ENCODE measurements at places on chromosomes 2 and 18.

DNA sequence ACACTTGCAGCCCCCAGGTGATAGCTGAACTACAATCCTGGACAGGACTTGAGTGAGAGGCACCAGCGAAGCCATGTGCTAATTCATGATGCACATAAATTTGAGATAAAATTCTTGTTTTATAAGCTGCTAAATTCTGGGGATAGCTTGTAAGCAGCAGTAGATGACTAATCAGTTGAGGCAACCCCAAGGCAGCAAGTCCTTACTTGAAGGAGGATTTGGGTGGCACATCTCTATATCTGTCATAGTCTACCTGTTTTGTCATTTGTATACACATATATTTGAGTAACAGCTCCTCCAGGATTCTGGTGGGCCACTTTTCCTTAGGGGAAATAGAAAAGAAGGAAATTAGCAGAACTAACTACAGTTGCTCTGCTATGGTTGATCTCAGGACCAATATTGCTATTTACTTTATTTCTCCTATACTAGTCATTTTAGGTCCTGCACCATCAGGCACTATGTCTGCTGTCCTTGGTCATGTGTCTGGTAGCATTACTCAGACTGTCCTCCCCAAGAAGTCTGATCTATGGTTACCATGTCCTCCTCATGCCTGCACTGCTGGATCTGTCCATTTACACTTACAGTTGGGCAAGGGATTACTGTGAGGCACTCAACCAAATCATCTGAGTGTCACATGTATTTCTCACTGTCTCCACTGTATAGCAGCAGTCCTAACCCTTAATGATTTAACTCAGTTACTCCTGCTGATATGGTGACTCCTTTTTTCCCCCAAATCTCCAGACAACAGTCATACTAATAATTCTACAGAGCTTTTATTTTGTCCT lies 436.0 kb upstream of the CWC22 start:
- peak; percentile 39 for DNase-seq

DNA sequence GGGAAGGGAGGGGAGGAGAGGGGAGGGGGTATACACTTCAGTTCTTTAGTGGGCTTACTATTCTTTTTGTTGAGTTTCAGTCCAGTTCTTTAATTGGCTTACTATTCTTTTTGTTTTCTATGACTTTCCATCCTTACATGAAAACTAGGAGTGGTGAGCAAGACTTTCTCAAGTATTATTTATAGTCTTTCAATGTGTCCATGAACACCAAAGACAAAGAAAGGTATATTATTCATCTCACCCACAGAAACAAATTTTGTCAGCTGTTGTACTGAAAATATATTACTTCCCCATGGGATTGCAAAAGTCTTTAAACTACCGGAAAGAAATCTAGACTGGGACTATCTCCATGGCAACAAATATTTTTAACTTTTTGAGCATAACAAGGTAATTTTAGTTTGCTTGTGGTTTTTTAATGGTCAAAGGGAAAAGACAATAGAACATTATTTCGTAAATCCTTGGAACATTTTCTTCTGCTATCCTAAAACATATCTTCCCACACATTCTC lies 17.6 kb downstream of the ADAM17 start:
- peak; percentile 48 for DNase-seq

DNA sequence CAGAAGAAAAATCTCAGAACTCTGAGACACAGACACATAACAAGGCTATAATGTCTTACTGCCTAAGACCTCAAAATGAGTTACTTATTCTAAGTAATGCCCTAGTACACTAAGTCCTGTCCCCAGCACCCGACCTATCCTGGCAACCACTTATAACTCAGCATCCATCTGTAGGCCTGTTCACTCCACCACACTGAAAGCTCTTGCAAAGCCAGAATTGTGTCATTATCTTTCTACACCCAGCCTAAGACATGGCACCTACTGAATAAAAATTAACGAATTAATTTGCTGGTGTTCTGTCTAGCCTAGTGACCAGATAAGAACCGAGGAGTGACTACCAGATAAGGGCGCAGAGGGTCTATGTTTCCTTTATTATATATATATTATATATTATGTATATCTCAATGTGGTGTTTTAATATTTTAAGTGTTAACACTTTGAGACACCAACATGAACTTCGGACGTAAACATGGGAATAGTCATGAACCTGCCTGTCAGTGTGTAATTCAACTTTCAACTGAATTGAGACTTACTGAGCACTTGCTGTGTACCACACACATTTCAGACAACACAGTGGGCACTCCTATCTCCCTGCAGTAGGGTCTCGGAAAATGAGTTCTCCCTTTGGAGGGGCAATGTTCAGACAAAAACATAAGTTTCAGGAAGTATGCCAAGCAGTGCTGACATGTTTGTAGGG lies 27.7 kb downstream of the TMEM131 start:
- DNase-seq, result no peak

GRCh38 chr2:58341047-58341446 lies 99.9 kb upstream of the FANCL start:
- no peak for DNase-seq

- DNase-seq, result no peak
Measured at GRCh38 chr2:6475155-6475940, 390.4 kb downstream of the CMPK2 start.
